Esophagus mucosa (tissue), 1 donor: ENCODE measurements at places on chromosomes 7 and 10. TPM values are rescaled to one million over a fixed set of nuclear protein-coding genes. Genes with fewer than 3 reads are reported as not detected.

GRCh38 chr7:123621707-123622106 is 20.1 kb downstream of the ASB15 start:
- ATAC-seq: no peak

DNA sequence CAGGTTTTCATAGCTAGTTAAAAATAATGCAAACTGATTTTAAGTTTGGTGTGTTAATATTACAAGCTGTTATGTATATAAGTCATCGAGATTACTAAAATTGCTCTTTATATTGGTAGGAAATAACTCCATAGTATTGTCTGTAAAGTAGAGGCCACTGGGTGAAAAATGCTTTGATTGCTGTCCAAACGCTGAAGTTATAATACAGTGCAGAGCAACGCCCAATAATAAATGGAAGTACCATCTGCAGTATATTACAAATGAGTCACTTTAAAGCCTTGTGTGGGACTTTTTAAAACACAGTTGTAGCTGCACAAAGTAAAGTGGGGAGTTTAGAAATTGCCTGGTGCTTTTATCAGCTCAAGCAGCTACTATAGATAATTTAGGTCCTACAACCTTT is 196.1 kb downstream of the NXPH1 start:
- ATAC-seq: no peak

- ATAC-seq: no peak
These were observed 12.1 kb upstream of the BHLHA15 start for GRCh38 chr7:98199131-98199530.

DNA sequence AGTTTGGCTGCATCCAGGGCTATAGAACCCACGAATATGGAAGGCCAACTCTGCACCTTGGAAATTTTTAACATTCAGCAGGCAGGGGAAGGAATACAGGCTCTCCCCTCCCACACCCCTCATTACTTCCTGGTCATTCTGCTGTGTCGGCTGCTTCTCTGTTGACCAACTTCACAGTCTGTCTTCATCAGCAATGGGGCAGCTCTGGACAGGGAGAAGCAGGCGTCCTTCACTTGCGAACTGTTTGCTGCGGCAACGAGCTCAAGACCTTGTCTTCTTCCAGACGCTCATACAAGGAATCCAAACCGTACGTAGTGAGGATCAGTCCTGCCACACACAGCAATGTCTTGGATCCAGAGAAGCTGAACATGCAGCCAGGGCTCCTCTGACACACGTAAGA is 192.2 kb downstream of the DIP2C start:
- no peak for ATAC-seq

GRCh38 chr7:47088329-47089067 is 493.4 kb downstream of the TNS3 start:
- ATAC-seq: peak; percentile 66

DNA sequence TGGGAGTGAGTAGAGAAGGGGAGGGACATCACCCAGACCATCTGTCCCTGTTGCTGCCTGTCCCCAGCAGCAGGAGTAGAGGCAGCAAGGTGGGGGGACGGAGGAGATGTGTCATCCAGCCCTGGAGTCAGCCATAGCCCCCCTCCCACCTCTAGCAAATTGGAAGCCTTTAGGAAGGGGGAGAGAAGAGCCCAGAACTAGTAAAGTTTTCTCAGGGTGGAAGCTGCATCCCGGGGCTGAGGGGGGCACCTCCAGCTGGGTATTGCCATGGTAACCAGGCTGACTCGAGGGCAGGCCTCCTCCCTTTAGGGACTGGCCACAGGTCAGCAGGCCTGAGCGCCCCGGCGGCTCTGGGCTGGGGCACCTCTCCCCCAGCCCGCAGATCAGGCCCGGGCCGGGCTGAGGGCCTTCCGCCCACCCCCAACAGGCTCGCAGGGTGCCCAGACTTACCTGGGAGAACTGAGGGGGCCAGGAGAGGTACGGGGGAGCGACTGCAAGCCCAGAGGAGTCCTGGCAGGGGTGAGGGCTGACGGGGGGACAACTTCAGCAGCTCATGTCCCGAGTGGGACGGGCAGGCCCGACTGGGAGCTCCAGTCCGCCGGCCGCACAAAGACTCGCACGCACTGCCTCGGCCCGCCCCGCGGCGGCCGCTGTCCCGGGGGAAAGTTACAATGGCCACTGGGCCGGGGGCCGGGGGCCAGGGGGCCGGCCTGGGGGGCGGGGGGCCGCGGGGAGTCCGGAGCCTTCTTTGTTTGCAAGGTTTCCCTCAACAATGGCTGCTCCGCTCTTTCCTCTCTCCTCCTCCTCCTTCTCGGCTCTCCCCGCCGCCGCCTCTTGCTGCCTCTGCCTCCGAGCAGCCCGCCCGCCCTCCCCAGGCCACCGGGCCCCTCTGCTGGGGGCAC is 6.0 kb downstream of the LDB1 start:
- peak; percentile 3 for ATAC-seq

DNA sequence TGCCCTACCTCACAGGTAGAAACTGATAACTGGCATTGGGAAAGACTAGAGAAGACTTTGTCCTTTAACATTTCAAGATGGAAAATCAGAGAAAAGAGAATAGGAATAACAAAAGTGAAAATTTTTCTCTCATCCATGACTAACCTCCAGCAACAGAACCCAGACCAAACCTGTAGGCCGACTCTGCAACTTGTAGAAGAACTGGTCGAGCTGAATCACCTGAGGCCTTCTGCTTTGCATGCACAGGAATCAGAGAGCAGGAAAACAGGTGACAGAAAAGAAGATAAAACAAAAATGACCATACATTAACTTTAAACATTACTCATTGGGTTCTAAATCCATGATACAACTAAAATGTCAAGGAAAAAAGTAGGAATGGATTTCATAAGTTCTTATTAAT is 137.1 kb downstream of the SLC25A13 start:
- ATAC-seq: peak; percentile 85

DNA sequence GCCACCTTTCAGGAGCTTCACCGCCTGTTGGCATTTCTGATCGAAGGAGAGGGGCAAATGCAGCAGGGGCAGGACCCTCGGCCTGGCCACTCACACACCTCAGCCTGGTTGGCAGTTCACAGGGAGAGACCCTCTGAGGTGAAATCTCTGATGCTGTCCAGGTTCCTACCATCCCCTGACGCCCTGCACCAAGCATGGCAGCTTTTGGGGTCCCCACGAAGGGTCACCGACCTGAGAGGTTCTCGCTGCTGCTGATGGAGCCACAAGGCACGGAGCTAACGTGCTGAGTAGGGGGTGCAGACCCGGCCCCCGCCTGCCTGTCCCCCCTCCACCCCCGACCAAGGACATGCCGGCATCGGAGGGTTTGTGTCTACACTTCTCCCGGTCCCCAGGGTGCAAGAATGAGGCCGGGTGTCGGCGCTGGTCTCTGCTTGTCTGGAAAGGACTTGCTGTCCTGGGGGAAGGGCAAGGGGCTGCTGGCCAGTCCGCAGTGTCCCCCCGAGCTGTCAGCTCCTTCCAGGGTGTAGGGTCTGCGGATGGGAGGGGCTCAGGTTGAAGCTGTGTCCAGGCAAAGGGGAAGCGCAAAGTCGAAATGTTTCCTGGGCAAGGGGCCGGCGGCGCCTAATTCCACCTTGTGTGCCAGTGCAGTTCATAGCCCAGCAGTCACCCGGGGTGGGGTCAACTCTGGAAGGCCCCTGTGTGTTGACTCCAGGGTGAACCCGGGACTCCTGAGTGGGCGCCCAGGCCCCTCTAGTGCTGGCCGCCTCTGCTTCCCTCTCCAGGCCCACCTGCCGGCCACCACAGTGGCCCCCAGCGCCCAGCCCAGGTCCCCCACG is 132.6 kb downstream of the DNAJB6 start:
- no peak for ATAC-seq

GRCh38 chr7:99123571-99124033 is 20.3 kb downstream of the SMURF1 start:
- peak; percentile 89 for ATAC-seq

DNA sequence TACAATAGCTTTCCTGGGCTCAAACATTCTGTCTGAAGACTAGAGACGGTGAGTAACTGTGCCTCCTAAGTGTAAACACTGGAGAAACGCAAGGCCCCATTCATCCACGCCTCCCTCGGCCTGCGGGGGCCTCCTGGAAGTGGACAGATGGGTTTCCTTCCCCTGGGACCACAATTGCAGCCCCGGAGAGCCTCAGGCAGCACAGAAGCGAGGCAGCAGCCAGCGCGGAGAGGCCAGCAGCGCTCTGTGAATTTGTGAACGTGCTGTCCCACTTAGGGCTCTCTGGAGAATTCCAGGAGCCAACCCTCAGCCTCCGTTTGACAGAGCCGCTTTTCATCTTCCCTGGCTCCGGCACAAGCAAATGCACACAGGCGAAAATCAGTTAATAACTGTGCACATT is 23.2 kb upstream of the CALN1 start:
- no peak for ATAC-seq

DNA sequence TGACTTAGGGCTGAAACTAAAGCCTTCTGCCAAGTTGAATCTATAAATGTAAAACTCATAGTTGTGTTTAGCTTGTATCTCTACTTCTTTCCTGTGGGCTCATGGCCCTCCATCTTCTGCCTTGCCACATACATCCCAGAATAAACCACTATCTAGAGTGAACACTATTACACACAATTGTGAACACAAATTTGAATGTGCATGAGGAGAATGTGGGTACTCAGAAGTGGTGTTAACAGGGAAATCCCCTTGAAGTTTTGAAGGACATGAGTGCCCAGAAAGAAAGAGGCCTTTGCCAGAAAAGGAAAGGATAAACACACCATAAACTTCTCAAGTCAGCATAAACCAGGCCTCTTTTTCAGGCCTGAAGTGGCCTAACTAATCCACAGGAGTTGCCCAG is 20.2 kb upstream of the CCNJ start:
- no peak for ATAC-seq

- no peak for ATAC-seq
These were observed 10.6 kb downstream of the AUTS2 start for GRCh38 chr7:69608878-69609277.

- no peak for ATAC-seq
These were observed 964.6 kb upstream of the CELF2 start for GRCh38 chr10:10053051-10053450.

DNA sequence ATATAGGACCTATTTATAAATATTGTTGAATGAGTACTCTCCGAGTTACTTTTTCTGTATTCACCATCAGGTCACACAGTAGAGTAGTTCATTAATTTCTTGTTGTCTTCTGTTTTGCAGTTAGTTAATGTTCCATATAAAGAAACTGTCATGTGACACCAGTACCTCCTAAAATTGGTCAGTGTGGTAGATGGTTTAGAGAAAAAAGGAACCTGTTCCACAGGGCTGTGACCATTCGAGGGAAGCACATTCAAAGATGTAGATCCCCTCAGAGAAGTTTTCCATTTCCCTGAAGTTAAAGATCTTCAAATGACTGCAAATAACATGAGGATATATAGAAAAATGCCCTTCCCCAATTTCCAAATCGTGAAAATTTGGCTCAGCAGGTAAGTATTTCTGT is 45.7 kb downstream of the PRPF18 start:
- ATAC-seq: no peak

DNA sequence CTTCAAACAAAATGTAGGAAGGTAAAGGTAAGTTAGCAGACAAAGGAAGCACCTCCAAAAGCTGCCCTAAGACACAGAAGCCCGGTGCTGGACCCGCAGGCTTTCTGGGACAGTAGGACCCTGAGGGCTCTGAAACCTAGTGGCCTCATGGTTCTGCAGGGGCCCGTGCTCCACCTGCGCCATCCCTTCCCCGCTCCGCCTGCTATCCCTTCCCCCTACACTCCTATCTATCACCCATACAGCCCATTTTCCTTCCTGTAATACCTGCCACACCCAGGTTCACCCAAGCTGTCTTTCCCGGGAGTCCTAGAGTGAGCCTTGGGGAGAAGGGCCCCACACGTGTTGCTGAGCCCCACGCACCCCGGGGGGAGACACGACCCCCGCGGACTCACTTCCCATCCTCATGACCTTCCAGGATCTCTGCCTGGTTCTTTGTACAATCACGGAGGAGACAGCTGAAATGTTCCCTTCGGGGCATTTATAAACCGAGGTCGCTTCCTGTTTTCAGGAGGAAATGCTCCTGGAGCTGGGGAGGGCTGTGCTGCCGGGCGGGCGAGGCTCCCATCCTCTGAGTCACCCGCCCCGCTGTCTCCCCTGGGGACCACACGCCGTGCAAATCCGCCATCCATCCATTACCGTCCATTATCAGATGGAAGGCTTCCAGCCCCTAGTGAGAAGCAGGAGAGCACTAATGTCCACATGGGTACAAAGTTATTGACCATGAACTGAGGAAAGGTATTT is 251.7 kb upstream of the PITRM1 start:
- ATAC-seq: no peak

GRCh38 chr7:24908727-24909126 is 71.3 kb downstream of the OSBPL3 start:
- no peak for ATAC-seq

The AKR1E2 gene
- total RNA-seq: 1.3 TPM

The GPR26 gene
- total RNA-seq: not detected

The SLC18A2 gene
- 0.12 TPM for total RNA-seq

The FAM25A gene
- 29.4 TPM for total RNA-seq

The FLNC gene
- total RNA-seq: 2.0 TPM

The ACTR1A gene
- total RNA-seq: 67.3 TPM

The CCL26 gene
- total RNA-seq: not detected

The SCIN gene
- 1.1 TPM for total RNA-seq

The AQP1 gene
- total RNA-seq: 42.3 TPM

The LYZL1 gene
- total RNA-seq: not detected
